Fibroblast of the aortic adventitia (primary cell): ENCODE measurements at places on chromosomes 12 and 14.

DNA sequence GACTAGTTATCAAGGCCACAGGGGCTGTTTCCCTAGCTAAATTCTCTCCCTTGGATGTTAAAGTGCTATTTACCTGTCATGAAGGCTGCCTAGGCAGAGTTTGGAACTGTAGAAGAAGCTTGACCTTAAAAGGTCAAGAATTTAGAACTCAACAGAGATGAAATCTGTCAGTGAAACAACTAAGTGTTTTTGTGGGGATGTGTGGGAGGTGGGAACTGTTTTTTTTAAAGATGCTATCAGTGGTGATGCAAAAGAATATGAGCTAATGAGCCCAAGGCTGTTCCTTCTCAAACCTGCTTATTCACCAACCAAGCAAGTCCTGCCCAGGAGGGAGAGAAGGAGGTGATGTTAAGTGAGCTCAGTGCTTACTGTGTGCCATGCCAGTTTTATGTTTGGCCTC, 40.8 kb upstream of the POC1B start:
- DNase-seq: peak; percentile 23

DNA sequence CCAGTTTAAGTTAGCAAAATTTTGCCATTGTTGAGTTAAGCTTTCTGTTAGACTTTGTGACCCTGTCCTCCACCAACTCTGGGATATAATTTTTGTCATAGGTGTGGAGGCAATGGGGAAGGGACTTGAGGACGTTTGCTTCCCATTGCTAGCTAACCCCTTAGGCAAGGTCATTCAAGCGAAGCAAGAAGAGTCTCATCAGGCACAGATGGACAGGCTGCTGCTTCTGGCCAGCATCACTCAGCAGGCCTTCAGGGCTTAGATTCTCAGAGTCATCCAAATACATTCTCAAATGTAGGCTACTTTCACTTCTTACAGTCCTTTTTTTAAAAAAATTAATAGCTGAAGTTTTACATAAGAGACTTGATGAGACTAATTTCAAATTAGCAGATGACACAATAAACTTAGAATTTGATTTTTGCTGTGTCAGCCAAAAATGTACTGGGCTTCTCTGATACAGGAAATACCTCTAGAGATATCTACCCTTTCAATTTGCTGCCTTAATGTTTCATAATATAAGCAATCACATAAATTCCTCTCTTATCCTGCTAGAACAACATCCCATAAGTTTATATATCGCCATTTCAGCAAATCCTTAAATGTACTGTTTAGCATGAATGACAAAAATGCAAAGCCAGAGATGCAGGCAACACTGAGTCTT, 875.2 kb downstream of the FLRT2 start:
- DNase-seq: no peak

DNA sequence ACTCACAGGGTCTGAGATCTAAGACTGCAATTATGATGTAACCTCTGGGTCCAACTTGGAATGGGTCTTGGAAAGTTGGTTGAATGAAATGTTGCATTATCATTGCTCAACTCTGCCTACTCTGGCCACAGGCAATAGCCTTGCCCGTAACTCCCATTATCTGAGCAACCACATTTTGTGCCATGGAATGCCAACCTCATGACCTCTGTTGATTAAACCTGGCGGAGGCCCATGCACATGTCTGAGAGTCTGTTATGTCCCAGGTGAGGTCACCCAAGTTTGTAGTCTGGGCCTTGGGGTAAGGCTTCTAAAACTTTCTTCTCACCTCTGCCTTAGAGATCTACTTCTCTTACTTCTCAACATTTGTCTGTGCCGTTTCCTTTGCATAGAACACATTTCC, 140.9 kb downstream of the TBX5 start:
- DNase-seq: peak; percentile 33

DNA sequence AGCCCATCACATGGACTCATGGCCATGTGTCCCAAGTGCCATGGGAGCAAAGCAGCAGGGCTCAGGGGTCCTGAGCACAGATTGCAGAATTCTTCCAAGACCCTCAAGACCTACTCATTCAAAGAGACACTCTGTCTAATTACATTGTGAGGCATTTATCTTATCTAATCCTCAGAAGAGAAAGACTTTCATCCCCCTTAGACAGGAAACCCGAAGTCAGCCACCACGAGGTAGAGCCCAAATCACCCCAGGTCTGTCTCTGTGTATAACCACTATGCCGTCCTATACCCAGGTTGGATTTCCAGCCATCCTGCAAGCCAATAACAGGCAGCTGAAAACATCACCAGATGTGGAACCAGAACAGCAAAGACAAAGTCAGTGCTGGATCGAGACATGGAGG, 8.9 kb upstream of the BCL11B start:
- DNase-seq: no peak
